ENCODE measurements at places on chromosomes 16 and 17.
A peak's percentile ranks its signal among the peaks of the same experiment; 100 is the strongest.

- no peak for DNase-seq
These were observed 6.7 kb upstream of the LHX1 start for GRCh38 chr17:36930583-36930900.

- no peak for DNase-seq
These were observed 7.1 kb downstream of the MRM3 start for GRCh38 chr17:789160-789840.

DNA sequence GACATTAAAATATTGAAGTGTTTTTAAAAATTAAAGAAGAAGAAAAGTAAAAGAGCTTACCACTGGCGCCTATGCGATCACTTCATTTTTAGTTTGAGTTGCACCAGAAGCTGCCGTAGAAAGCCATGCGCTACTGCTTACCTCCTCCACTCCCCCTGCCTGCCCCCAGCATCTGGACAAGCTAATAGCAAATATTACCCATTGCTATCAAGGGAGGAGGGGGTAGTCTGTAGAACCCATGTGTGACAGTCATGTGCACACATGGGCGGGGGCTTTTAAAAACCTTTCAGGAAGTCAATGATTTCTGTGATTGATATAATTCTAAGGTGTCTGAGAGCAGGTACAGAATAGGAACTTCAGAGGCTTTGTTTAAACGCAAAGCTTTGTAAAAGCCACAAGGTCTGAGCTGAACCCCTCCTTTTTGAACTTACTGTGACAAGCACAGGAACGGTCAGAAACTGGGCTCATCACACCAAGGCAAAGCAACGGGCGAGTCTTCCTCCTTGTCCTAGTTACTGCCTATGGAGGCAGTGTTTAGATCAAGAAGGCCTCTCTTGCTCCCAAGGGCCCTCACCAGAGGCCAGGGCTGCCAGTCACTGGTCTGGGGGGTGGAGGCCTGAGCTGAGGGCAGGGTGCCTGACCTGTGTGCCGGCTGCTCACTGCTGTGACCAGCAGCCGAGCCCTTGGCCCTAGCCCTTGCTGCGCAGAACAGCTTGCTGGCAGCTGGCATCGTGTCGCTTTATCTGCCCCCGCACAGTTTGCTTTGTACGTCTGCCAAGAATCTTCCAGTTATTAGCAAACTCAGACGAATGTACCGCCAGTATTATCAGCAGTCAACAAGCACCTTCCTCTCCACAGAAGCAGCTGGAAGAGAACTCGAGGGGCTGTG lies 15.0 kb downstream of the GINS2 start:
- no peak for DNase-seq

GRCh38 chr17:63196772-63197335 lies 230.8 kb downstream of the TANC2 start:
- no peak for DNase-seq

DNA sequence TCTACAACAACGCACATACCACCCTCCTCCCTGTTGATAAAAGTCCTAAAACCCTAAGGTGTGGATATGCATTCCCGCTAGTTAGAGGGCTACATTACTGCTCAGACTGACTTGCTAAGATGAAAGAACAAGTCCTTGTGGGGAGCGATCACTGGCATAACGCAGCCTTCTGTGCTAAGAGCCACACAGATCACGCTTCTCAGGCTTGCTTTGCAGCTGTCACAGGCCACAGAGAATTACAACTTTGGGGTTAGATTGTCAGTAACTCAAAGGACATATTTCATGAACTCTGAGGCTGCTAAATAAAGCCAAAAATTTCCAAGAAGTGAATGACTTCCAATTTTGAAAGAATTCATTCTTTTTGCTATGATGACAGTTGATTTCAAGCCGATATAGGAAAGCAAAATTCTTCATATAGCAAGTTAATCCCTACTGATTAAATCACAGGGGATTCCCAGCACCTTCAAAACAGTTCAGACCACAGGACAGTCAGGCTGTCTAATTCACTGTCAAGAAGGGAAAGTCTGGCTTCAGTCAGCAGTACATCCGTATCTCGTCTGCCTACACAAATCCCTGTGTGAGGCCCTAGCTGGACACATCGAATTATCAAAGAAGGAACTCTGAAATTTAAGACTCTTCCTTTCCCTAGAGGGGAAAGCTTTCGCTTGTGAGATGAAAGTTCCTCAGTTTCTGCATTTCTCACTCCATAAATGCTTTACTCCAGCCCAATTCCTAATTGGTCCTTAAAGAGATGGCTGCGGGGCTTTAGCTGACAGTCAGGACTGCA lies 107.1 kb downstream of the VPS53 start:
- DNase-seq: peak; percentile 20

- DNase-seq: no peak
These were observed 4.4 kb downstream of the FMNL1 start for GRCh38 chr17:45225964-45226530.

- no peak for DNase-seq
These were observed 66.8 kb downstream of the SRCIN1 start for GRCh38 chr17:38538906-38539305.

- DNase-seq: peak; percentile 55
These were observed 106.7 kb downstream of the RBFOX3 start for GRCh38 chr17:79504181-79504605.

DNA sequence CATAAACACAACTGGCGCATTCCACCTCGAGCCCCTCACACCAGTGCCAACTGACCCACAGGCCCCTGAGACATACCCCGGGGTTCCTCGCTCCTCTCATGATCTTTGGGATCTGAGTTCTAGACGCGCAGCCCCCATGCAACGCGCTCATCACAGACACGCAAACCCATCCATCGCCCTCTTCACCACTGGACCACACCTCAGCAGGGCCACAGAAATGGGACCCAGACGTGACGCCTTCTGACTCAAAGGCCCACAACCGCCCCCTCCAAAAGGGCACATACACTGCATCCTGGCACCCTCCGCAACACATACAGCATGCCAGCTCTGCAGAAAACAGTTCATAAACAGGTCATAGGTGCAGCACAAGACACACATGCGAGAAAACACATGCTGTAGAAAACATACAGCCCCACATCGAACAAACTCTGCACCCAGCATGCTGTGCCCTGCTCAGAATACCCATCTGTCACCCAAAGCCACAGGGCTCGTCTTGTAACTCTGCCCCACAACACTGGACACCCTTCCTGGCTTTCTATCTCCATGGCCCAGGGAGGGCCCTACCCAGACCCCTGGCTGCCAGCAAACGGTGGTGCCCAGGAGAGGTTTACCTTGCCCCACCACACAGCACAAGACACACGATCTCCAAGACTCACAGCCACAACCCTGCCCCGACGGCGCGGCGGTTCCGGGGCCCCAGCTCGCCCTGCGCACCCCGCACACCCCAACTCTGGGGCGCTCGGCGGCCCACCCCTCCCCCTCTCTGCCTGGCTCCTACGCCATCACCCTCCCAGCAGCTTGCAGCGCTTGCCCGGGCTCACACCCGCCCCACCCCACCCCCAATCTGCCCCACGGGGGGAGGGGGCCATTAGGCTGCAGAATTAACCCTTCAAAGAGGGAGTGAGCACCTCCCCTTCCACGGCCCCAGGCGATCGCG lies 887 bp downstream of the ZBTB4 start:
- DNase-seq: peak; percentile 78
